ENCODE measurements at places on chromosomes 6 and 20.

DNA sequence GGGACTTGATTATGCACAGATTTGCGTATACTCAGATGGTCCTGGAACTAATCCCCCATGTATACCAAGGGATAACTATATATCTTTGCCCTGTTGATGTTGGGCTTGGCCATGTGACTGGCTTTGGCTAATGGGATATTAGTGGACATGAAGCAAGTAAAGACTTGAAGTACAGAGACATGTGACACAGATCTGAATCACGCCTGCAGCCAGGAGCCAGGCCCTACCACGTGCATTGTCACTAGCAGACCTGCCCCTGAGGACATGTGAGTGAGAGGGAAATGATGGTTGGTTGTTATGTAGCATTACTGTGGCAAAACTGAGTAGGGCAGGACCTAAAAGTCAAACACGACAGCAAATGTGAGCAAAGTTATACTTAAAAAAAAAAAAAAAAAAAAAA, 155.7 kb downstream of the AKAP7 start:
- no peak for DNase-seq

- no peak for DNase-seq
These were observed 17.3 kb downstream of the SNX5 start for GRCh38 chr20:17951323-17951722.

- DNase-seq = no peak
These were observed 245.5 kb downstream of the PACRG start for GRCh38 chr6:162973151-162973872.

DNA sequence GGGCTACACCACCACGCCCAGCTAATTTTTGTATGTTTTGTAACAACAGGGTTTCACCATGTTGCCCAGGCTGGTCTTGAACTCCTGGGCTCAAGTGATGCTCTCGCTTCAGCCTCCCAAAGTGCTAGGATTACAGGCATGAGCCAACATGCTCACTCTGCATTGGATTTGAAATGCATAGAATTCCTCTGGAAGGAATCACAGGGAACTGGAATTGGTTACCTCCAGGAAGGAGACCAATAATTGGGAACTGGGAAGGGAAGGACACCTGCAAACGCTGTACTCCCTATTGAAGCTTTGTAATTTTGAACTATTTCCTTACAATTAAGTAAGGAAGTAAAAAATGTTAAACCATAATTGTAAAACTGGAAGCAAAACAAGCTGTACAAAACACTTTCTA, 12.3 kb upstream of the TP53INP2 start:
- DNase-seq = no peak

DNA sequence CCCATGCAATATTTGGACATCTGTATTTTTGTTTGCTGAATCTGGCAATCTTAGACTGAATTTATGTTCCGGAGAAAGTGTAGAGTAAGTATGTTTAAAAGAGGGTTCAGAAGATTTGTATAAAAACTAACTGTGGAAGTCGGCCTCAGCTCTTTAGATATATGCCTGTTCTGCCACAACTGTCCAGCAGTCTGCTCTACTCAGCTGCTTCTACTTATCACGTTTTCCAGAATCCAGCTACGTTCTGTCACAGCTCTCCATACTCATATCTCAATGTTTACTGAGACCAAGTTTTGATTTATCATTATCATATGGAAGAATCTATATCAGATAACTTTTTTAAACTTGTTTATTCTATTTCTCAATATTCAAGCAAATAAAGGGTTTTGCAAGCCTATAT, 721.3 kb downstream of the EYS start:
- DNase-seq = peak; percentile 3

DNA sequence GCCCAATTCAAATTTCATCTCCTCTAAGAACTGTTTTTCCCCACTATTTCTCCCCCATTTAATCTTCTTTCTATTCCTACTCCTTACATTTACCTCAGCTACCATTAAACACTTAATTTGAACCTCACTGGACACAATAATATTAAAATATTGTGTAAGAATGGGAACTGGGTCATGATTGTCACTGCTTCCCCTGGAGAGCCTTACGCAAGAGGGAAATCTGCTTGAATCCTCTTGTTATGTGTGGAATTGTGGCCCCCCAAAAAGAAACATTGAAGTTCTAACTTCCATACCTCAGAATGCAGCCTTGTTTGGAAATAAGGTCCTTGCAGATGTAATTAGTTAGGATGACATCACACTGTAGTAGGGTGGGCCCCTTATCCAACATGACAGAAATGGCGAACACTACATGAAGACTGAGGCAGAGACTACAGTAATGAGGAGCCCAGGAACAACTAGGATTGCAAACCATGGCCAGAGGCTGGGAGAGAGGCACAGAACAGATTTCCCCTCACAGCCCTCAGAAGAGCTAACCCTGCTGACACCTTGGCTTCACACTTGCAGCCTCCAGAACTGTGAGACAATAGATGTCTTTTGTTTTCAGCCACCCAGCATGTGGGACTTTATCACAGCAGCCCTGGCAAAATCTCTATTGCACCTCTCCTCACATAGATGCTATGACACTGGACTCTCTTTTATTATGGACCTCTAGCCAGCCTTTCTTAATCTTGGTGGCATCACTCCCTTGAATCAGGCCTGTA, 29.9 kb downstream of the HIVEP2 start:
- no peak for DNase-seq

GRCh38 chr20:18443886-18444285, 22.9 kb downstream of the DZANK1 start:
- peak; percentile 31 for DNase-seq

All from cardiac fibroblast (primary cell).